ENCODE measurements at places on chromosomes 4 and X.

DNA sequence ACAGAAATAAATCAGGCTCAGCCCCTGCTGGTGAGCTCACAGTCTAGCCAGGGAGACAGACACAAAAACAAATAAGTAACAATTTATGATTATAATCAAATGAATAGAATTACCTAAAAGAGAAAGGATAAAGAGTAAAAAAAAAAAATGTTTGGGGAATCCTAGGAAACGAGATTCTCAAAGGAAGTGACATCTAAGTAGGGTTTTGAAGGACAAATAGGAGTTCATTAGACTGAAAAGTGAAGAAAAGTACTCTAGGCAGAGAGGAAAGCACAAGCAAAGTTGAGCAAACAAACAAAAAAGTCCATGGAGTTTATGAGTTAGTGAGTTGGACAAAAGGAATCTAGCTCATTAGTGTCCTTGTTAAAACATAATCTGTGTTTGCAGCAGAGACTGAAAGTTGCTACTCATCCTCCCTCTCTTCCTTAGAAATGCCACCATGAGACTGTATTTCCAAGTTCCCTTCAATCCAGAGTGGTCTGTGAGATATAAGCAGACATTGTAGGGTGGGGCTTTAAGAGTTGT, 145.6 kb downstream of the SPATA18 start:
- DNase-seq = no peak

GRCh38 chrX:136766785-136767103, 14.0 kb downstream of the ARHGEF6 start:
- no peak for DNase-seq

- no peak for DNase-seq
These were observed 304.9 kb upstream of the RPS6KA3 start for GRCh38 chrX:20571611-20572010.

DNA sequence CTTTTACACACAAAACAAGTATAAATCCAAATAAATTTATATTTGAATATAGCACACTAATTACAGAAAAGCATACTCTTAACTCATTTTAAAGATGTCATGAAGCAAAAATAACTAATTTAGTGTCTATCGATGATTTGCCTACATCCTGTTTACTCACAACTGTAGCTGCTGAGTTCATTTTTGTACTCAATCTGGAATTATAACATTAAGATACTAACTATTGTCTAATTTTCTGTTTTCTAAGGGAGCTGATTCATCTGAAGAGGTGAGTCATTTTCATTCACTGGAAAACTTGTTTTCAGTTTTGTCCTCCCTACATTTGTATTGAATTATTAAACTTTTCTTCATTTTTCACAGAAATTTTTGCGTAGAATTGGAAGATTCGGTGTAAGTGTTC, 3.7 kb downstream of the STATH start:
- no peak for DNase-seq

- no peak for DNase-seq
These were observed 261.9 kb downstream of the CBLL2 start for GRCh38 chrX:22534643-22535042.

GRCh38 chr4:54384152-54384551, 155.1 kb downstream of the PDGFRA start:
- DNase-seq = no peak

DNA sequence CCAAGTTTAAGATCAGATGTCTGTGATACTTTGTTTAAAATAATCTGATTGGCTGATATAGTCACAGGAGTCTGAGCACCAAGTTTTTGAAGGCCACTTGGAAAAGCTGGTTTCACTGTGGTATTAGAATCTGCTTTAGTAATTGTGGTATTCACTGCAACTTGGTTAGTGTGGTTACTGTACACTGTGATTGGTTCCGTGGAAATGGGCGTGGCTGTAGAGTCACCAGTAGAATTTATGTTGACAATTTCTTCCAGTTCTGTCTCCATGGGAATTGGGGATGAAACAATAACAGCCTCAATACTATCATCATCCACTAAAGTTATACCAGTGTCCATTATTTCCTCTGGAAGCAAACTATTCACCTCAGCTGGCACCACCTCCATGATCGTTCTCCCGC, 26.2 kb downstream of the LIN54 start:
- no peak for DNase-seq

GRCh38 chr4:144223661-144224060, 83.1 kb upstream of the GYPA start:
- no peak for DNase-seq

DNA sequence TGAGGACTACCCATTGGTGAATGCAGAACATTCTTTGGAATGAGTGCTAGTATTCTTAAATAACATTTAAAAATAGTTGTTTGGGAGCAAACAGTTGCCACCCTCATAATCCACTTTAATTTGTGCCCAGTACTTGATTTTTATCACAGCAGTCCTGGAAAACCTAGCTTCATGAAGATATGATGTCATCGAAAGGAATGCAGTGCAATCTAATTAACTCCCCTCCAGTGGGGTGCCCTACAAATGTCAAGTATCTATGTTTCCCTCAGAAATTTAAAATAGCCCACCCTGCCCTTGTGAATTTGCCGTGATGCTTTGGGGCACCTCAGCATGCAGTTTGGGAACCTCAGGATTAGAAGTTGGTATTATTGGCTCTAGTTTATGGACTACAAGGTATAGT, 5.4 kb downstream of the RAB9A start:
- no peak for DNase-seq

GRCh38 chr4:89653012-89653411, 183.9 kb downstream of the SNCA start:
- DNase-seq = no peak

- no peak for DNase-seq
These were observed 46.2 kb downstream of the FHIP1A start for GRCh38 chr4:151455212-151455611.

DNA sequence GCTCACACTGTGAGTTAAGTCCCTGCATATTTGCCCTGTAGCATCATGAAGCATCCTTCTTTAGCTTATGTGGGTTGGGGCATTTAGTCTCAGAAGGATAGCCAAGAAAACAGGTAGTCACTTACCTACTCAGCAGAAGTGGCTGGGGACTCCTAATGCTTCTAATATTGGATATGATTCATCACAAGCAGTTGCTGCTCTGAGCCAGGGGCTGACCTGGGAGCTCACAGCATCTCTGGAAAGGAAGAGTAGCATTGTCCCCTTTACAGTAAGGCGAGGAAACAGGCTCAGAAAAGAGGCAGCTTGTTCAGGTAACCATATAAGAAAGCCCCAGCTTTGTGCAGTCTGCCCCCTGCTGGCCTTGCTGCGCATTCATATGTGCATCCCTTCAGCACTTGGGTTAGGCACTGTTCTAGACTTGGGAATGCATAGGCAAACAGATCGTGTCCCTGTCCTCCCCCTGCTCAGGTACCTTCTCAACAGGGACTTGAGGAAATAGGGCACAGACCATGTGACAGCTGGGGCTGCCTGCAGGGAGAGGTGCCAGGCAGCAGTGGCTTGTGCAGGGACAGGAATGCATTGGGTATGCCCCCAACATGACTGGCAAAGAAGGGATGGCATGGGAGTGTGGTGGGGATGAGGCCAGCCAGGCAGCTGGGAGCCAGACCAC, 35.7 kb upstream of the TBC1D14 start:
- DNase-seq = peak; percentile 62

- no peak for DNase-seq
These were observed 29.3 kb downstream of the RGS12 start for GRCh38 chr4:3322059-3322550.

DNA sequence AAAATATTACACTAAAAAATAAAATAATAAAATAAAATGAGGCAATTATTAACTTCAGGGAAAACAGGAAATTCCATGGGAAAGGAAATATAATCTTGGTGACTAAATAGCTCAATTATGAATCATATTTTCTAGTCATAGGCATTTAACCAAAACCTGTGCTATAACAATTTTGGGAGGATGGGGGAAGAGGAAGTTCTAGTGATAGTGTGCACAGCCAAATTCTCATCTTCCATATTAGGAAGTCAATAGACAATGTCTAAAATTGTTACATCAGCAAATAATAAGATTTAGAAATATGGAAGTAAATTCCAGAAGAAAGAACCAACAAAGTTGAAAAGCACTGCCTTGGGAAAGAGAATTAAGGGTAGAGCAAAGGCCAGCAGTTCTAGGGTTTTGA, 2.8 kb downstream of the AWAT2 start:
- DNase-seq = no peak

DNA sequence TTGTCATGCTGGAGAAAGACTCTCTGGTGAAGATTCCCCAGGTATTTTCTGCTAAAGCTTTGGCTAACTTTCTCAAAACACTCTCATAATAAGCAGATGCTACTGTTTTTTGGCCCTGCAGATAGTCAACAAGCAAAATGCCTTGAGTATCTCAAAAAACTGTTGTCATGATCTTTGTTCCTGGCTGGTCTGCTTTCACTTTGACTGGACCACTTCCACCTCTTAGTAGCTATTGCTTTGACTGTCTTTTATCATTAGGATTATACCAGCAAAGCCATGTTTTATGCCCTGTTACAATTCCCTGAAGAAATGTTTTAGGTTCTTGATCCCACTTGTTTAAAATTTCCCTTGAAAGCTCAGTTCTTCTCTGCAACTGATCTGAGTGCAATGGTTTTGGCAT, 231.5 kb downstream of the SLC7A11 start:
- no peak for DNase-seq

DNA sequence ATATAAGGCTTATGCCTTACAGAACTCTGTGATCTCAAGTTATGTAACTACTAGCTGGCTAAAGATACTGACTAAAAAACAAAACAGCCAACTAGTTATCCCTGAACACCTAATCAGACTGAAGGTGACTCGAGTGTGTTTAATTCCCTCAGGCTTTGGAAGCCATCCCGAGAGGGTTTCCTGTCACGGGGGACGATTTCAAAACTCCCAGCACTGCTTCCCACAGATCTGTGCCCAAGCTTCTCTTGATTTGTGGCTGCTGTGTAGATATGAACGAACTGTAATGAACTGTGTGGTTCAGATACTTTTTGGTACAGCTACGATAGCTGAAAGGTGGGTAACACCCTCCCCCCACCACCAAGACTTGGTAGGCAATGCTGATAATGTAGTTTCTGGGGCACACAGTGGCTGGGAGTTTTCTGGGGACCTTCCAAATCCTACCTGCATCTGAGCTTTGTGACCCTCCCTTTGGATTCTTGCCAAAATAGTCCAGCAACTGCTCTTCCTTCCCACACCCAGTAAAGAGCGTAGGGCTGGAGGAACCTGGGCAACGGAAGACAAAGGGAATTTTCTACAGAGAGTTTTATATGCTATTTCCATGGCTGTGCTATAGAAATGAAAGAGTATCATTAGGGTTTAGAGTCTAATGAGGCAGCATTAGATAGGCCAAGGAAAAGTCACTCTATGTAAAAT, 148.8 kb downstream of the MGST2 start:
- DNase-seq = no peak

- no peak for DNase-seq
These were observed 286.4 kb downstream of the BCOR start for GRCh38 chrX:39811376-39811775.

GRCh38 chr4:120568731-120569130, 353.8 kb downstream of the PRDM5 start:
- no peak for DNase-seq

- no peak for DNase-seq
These were observed 79.4 kb downstream of the ITM2A start for GRCh38 chrX:79287724-79288123.

DNA sequence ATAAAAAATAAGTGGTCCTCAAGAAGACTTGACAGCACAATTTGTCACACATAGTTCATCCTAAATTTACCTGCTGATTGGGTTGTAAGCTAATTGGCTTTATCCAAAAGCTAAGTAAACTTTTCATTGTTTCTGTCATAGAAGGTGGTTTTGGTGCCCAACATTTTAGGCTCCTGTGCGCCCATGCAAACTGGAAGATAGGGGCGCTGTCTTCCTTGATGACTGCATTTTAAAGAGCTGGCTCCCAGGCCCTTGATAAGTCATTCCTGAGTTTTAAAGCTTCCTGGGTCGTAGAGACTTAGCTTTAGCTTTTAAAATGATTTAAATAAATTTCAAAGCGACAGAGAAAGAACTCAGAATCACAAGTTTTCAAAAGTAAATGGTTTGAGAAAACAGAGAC, 625.4 kb upstream of the GALNT7 start:
- no peak for DNase-seq

- no peak for DNase-seq
These were observed 97.4 kb upstream of the MED14 start for GRCh38 chrX:40832723-40833122.

DNA sequence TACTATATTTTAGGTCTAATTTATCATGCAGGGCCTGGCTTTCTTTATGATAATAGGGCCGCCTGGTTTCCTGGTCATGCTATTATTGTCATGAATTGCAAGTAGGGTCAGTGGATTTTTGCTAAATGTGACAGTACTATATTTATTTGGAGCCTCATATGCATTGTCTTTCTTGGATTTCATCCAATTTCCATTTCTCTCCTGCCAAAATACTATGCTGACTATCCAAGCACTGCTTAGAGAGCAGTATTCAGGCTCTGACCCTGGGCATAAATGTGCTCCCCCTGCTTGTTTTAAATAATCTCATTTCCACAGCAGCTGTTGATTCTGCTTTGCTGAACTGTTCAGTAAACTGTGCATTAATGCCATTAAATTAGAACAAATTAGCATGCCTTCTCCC, 269.3 kb downstream of the GPM6A start:
- no peak for DNase-seq

Data from stimulated activated CD8-positive, alpha-beta memory T cell treated with anti-CD3 and anti-CD28 coated beads, Interleukin-4, amount 100 ng/mL, for 1 hour (primary cell).